ENCODE measurements at places on chromosomes 1 and 21.

GRCh38 chr1:160576390-160576789, 2.9 kb downstream of the CD84 start:
- no peak for DNase-seq

- no peak for DNase-seq
Observed at GRCh38 chr1:15236321-15236721, 10.7 kb upstream of the FHAD1 start.

DNA sequence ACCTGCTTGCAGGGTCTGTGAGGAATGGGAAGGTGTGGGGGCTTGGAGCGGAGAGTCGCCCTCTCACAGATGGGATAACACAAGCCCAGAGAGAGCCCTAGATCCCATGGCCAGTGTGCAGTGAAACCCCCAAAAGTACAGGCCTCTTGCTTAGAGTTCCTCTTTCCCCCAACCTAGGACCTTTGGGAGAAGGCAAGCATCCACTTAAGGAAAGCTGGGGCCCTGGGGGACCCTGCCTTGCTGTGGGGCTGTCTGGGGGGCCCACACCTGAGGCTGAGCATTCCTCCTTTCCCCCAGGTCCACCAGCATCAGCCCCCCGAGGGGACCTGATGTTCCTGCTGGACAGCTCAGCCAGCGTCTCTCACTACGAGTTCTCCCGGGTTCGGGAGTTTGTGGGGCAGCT, 1.1 kb downstream of the VWA1 start:
- no peak for DNase-seq

- no peak for DNase-seq
Observed at GRCh38 chr1:158285756-158286241, 3.9 kb upstream of the CD1C start.

DNA sequence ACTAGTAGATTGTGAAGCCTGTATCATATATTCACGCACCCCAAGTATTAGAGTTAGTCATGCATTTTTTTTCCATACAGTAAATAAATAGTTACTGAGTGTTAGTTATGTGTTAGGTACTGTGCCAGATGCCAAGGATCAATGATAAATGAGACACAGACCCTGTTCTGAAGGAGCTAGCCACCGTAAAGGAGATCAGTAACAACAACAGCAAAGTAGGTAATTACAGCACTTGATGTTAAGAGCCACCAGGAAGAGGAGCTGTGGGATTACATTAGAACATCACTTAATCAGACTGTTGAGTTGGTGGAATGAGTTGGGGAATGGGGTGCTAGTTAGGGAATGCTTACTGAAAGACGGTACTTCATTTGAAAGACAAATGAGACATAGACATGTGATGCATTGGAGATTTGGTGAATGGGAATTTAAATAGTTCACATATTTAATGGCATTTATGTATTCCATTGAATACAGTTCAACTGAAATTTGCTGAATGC, 21.0 kb downstream of the PRKAA2 start:
- no peak for DNase-seq

DNA sequence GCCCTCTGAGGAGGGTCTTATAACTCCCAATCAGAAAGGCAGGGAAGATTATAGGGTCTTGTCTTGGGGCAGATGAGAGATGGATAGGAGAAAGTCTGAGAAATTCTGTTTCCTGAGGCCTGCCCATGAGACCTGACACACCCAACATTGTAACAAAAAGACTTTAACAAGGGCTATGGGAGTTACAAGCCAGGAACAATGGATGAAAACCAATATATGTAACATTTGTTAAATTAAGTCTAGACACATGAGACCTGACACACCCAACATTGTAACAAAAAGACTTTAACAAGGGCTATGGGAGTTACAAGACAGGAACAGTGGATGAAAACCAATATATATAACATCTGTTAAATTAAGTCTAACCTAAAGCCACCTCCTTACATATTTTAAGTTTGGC, 21.8 kb downstream of the NRDC start:
- DNase-seq, result no peak

DNA sequence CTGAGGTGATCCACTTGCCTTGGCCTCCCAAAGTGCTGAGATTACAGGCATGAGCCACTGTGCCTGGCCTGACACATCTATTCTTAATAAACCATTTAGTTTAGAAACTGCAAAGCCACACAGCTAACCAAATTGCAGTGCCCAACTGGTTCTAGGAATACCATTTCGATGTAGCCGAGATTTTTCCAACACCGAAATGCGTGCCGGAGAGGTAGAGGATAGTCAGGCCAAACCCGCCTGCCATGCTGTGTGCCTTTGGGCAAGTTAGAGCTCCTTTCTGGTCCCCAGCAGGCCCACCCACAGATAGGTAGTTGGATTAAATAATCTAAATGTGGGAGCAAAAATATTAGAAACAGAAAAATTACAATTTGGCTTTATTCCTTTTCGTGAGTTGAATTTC, 254.4 kb downstream of the FOXD2 start:
- no peak for DNase-seq

DNA sequence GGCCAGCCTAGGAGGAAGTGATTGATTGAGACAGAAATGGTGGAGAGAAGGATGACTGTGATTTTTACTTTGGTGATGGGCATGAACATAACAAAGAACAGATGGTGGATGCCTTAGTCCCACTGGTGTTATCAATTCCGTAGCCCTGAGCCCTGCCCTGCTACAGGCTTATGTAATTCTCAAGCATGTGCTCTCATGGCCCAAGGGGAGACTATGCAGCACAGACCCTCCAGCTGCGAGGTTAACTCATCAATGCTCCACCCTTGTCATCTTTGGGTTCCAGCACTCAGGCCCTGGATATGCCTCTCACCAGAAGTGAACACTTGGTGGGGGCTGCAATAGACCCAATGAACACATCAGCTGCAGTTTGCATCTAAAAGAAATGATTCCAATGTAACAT, 62.7 kb upstream of the LRRC8D start:
- no peak for DNase-seq

- no peak for DNase-seq
Observed at GRCh38 chr1:213782941-213783672, 204.7 kb upstream of the PROX1 start.

GRCh38 chr21:32726839-32727686, 750 bp downstream of the SYNJ1 start:
- no peak for DNase-seq

DNA sequence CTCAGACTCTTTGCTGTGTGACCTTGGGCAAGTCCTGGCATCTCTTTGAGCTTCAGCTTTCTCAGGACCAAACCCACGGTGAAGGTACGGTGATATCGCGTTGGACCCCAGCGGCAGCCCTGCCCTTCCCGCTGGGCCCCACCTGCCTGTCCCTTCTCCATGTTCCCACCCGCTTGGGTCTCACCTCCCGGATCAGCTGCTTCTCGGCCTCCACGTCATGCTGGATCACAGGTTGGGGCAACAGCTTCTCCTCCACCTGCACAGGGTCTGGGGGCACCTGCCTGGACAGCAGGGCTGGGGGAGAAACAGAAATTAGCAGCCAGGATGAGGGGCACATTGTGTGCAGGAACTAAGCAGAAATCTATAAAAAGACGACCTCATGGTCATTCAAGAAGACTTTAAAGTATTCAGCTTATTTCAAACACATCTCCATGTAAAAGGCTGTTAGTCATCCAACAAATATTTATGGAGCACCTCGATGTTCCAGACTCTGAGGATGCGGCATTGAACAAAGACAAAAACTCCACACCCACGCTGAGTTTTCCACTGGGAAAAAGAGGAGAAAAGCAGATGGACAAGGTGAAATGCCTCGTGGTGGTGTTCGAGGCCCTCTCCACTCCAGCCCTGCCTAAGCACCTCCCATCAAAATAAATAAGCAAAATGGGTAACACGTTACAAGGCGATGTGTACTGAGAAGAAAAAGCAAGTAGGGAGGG, 19.5 kb downstream of the KIF17 start:
- no peak for DNase-seq

DNA sequence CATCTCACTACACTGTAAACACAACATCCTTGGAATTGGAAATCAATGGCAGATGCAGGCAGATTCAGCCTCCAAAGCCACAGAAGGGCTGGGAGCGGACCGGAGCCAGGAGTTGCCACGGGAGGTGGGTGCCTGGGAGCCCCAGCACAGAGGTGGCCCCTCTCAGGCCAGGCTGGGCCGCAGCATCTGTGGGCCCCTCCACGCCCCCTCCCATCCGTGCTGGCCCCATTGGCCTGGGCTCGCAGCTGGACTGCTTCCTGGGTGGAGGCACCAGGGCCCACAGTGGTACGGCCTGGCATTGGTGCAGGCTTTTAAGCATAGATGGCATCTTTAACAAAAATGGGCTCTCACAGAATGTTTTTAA, 64.2 kb downstream of the SLX9 start:
- no peak for DNase-seq

GRCh38 chr1:184296466-184297243, 90.2 kb upstream of the C1orf21 start:
- DNase-seq, result no peak

DNA sequence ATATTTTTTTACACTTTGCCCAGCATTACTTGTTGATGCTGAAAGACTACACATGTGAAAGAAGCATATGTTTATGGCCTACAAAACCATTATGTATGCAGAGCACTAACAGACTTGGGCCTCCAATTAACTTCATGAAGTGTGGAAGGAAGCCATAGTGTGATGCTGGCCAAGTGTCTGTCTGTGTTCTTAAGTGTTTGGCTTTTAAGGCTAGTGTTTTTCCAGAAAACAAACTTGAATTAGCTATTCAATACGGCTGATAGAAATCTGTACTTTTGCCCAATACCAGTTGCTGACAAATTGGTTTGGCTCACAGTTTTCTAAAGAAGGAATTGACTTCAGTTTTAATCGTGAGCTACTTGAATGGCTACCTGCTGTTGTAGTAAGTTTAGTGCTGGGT, 136.1 kb downstream of the ADGRL2 start:
- DNase-seq, result no peak

GRCh38 chr21:38179511-38179910, 77.3 kb upstream of the KCNJ15 start:
- DNase-seq, result no peak

GRCh38 chr1:227257964-227258363, 60.3 kb downstream of the CDC42BPA start:
- DNase-seq, result no peak

DNA sequence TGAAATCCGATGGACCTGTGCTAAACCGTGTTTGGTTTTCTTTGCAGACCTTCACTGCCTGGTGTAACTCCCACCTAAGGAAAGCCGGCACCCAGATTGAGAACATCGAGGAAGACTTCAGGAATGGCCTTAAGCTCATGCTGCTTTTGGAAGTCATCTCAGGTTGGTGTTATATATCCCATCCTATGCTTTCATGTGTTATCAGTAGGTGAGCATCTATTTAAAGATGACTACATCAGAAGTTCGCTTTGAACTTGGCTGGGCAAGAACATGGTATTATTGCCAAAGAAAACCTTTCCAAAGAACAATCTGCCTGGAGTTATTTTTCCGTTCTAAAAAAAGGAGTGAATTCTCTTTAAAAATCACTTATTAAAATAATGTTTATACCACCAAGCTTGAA, 31.5 kb downstream of the ACTN2 start:
- no peak for DNase-seq

GRCh38 chr1:117623141-117623540, 17.3 kb downstream of the TENT5C start:
- DNase-seq, result no peak

GRCh38 chr1:169112241-169112640, 5.8 kb downstream of the ATP1B1 start:
- DNase-seq, result no peak

- no peak for DNase-seq
Observed at GRCh38 chr1:204894606-204895005, 23.9 kb downstream of the NFASC start.

DNA sequence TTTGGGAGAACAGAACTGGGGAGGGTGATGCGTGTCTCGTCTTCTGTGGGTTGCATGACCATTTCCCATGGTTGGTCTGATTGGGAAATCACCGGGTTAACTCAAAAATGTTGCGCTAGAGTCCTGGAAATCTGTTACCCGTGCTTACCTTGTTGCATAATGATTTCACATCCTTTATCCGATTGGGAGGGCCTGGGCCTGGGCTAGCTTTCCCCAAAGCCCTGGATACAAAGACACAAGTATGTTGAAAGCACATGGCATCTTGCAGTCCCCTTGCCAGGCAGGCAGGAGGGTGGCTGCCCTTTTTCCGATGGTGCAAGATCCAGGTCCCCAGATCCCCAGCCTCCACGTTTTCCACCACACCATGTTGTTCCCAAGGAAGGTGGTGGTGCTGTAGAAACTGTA, 582 bp downstream of the TRPM2 start:
- no peak for DNase-seq

- no peak for DNase-seq
Observed at GRCh38 chr1:118366286-118366685, 181.3 kb upstream of the SPAG17 start.

DNA sequence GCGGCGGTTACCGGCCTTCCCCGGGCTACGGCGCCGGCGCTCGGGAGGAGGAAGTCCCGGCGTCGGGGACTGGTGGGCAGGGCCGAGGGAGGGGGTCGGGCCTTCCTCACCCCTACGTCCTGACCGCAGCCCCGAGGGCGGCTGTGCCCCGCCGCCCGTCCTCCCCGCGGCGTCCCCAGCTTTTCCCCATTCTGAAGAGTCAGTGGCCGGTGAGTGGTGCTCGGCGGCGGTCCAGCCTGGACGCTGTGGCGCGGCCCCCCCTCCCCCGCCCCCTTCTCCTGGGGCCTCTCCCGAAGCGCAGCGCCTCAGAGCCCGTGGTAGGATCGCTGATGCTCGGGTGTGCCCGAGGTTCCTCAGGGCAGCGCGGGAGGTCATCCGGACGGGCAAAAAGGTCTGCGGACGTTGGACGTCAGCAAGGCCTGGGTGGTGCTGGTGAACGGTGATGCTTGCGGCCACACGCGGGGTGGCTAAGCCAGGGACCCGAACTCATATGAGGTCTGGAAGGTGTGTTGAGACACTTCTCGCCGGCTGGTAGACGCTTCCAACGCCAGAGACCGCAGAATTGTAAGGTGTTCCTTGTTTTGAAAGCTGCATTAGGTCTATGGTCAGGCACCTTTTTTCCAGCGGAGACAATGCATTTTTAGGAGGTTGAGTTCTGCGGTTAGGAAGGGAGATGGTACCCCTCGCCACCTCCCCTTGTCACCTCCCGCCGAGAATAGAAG, 725 bp downstream of the SLC25A33 start:
- DNase-seq, result no peak

DNA sequence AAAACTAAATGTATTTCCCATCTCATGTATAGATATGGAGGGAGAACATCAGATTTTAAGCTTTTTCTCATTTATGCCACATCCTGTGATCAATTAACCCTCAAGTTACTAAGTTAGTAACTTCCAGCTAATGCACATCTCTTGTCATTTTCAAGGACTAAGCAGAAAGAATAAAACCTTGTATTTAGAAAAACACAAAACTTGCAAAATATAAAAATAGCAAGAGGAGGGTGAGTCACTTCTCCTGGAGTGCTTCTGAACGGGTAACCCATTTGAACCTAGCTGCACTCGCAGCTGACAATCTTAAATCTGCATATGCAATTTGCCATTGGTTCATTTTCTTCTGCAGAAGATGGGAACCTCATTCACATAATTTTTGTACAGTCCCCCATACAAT, 500.5 kb downstream of the SETD4 start:
- no peak for DNase-seq

GRCh38 chr1:205444931-205445645, 10.8 kb downstream of the BLACAT1 start:
- peak; percentile 54 for DNase-seq

- no peak for DNase-seq
Observed at GRCh38 chr21:25490742-25491141, 116.5 kb downstream of the MRPL39 start.
